ENCODE measurements at places on chromosomes 2 and 18.

DNA sequence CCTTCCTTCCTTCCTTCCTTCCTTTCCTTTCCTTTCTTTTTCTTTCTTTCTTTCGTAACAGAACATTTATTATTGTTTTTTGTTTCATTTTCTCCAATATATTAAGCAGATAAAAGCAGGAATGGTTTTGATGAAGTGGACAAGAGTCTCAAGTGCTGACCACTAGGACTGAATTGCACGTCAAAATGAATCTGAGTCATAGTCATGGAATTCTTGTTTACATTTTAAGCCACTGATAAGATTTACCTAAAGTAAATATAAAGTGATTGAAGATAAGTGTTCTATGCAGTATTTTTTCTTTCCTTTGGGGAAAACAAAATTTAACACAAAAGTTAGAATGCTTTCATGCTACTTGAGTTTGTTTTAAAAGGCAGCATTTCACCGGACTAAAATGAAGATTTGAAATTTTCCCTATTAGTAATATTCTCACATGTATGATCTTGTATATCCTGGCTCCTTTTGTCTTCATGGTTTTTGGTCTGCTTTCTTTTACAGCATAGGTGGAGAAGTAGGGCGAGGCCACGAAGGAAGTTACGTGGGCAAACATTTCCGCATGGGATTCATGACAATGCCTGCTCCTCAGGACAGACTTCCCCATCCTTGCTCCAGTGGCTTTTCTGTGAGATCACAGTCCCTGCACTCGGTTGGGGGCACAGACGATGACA, 113.5 kb downstream of the NYAP2 start:
- no peak for DNase-seq

- DNase-seq: no peak
These were observed 1.4 kb downstream of the TRIB2 start for GRCh38 chr2:12718015-12718671.

- DNase-seq: no peak
These were observed 51.7 kb downstream of the PELI1 start for GRCh38 chr2:64092502-64092901.

DNA sequence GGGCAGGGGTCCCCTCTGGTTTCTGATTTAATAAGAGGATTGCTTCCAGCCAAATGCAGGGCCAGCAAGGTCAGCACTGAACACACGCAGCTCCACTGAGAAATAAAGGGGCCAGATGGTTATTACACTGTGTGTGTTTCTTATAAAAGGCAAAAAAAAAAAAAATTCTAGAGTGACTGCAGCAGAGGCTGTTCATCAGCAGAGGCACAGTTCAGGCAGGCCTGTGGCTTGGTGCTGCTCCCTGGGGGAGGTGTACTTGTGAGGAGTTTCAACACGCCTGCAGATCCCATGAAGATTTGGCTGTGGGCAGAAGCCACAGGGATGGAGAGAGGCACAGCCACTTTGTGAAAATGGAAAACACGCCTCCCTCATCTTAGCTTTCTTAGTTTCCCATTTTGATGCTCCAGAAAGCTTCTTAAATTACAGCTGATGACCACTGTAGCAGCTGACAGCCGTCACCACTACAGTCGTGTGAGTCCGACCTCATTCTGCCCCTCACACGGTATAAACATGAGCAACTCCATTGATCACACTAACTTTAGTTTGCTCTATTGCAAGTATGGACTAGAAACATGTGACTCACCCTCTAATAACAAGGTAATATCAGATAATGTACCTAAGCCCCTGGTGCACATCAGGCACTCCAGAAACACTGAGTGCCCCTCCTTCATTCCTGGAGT, 726.5 kb upstream of the RAB6C start:
- DNase-seq: no peak

DNA sequence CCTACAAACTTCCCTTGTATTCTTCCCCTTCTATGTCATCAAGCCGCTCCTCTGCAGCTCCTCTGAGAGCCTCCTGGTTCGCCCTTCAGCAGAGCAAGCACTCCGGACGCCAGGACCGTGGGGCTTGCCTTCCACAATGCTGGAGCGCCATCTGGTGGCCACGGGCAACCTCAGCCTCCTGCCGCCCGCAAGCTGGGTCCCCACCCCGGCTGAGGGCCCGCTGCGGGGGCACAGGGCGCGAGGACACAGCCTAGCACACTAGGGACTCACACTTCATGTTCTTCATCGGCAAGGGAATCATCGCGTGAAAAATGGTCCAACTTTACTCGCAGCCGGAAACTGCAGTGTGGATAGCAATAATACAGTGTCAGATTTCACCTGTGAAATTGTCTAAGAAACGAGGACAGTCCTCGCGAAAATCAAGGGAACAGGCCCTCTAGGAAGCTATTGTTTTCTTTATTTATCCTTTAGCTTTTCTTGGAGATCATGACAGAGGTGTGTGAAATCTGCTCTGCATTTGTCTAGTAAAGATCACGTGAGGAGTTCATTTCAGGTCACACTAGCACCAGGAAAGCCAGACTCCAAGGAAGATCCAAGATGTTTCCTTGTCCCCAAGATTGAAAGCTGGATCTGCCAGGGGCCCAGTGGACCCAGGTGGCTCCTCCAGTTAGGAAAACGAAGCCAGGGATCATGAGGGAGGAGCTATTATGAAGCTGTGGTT, 5.8 kb downstream of the PRLH start:
- DNase-seq: peak; percentile 88

- DNase-seq: no peak
These were observed 101.7 kb downstream of the STK39 start for GRCh38 chr2:168145426-168146310.

DNA sequence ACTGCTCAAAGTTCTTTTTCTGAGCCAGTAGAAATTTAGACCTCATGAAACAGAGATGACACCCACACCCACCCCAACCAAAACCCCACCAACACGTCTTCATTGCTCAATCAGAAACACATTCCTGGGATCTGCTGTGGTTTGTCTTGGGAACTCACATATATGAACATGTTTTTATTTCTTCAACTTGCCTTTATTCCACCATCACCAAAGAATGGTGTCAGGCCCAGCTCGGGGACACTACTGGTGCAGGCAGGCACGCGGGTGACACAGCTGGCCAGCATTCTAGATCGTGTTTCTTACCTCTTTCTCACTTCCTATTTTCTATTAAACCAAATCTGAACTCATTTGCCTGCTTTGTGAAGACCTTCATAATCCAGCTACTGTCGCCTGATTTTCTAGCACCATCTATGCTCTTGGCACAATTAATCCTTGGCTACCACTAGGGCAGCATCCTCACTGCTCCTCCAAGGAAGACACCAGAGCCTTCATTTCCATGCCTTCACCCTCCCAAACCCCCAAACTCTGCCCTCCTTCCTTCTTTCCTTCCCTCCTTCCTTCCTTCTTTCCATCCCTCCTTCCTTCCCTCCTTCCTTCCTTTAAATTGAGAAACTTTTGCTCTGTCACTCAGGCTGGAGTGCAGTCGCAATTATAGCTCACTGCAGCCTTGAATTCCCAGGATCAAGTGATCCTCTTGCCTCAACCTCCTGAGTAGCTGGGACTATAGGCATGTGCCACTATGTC, 157.1 kb downstream of the BCL2 start:
- no peak for DNase-seq

DNA sequence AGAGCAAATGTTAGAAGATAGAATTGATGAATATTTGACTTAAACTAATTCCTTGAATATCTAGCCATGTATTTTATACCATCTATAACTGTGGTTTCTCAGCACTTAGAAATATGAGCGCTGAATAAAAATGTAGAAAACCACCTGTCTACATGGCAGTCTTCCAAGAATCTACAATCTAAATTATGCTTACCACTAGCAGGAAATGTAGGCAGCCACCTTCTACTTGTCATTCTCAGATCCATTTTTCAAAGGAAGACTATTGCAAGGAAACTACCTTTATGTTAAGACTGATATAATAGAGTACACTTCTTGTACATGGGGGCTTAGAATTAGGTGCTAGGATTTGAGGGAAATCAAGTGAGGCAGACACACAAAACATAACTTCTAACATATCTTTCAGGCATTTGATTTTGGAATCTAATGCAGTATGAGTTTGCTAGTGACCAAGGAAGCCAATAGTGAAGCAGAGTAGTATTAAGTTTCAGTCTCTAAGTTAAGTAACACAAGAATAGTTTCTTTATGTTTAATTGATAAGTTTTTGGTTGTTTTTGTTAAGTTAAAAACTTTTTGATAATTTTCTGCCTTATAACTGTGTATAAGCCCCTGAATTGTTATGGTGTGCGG, 175.9 kb upstream of the ITGA4 start:
- no peak for DNase-seq

DNA sequence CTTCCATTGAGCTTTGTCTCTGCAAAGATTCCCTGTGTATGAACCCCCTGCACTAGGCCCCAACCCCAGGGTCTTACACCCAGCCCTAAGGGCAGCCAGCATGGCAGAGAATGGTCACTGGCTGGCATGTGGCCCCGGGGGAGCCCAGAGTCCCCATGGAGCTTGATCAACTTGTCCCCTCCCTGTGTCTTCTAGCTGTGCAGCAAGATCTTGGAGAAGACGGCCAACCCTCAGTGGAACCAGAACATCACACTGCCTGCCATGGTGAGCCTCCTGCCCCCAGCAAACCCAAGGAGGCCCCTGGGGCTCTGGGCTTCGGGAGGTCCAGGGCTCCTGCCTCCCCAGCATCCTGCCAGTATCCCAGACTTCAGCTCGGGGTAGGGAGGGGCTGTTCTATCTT, 81.5 kb downstream of the DYSF start:
- DNase-seq: no peak

DNA sequence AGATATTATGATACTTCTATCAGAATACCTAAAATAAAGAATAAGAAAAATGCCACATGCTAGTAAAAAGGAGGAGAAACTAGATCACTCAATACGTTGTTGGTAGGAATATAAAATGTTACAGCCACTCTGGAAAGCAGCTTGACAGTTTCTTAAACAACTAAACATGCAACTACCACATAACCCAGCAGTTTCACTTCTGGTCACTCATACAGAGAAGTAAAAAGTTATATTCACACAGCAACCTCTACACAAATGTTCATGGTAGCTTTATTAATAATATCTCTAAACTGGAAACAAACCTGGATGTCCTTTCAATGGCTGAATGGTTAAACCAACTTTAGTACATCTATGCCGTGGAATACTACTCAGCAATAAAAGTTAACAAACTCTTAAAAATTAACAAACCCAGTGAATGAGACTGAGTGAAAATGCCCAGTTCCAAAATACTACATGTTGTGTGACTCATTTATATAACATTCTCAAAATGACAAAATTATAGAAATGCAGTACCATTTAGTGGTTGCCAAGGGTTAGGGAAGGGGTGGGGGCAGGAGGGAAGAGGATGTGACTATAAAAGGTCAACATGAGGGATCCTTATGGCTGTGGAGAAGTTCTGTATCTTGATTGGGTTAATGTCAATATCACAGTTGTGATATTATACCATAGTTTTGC, 124.1 kb downstream of the MMADHC start:
- no peak for DNase-seq

- DNase-seq: no peak
These were observed 103.2 kb upstream of the WDR75 start for GRCh38 chr2:189338115-189338514.

DNA sequence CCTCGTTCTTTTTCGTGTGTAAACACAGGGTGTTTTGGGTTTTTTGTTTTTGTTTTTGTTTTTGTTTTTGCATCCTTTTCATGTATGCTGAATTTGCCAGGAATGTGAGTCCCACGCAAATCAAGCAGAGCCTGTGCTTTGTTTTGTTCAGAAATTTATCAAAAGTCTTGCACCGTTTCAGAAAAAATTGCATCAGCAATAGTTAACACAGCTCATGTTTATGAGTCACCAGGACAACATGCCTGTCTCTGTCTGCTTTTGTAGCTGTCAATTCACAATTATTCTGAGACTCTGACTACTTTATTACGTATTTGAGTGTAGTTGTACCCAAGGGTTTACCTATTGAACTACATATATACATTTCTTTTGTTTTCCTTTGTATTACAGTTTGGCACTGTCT, 38.3 kb downstream of the MRPL44 start:
- DNase-seq: no peak

GRCh38 chr2:133627741-133628140, 59.5 kb upstream of the NCKAP5 start:
- DNase-seq: no peak

GRCh38 chr2:69190743-69191404, 177.9 kb downstream of the ANTXR1 start:
- DNase-seq: no peak

DNA sequence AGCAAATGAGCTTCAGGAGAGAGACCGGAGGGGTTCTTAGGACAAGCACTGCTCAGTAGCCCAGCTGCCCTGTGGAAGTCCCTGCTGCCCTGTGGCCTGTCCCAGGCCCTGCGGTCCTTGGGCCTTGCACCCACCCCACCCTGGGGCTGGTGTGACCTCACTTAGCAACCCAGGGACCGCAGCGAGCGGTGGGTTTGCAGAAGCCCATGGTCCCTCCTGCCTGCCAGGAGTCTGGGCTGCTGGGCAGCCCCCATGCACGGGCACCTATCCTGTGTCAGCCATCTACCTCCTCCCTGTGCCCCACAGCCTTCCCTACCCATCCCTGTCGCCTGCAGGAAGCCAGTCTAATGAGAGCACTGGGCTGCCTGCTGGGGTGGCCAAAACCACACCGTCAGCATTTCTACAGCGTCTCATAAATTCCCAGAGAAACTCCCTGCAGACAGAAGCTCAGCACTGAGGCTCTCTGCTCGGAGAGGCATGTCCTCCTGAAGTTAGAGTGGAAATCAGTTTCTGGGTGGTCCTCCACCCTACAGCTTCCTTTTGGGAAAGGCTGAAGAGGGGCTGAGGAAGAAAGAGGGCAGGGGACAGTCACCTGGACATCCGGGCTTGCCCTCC, 231.1 kb upstream of the HS6ST1 start:
- no peak for DNase-seq

DNA sequence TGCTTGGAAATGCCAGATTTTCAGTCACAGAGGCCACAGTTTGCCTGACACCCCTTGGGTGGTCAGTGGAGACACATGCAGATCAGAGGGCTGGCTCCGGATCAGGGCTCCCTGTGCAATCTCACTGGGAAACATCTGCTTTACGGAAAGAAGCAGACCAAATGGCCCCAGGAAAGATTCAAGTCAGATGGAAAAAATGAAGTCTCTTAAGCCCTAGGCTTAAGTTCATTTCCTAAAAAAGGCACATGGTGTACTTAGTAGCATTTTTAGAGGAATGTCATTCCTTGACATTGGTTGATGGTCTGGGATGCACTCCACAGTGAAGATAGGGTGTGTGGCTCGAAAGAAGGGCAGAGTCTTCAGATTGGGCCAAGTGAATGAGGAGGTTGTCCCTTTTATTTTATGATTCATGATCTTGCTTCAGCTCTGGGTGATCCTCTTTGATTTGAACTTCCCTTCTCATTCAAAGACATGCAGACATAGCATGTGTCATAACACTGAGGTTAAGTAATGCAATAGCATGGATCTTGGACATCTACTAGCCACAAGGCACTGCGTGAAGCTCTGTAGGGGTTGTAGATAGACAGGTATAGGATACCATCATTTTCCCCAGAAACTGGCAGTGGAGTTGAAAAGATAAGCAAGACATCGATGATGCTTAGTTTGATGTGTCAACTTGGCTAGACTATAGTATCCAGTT, 56.5 kb downstream of the KCNE4 start:
- no peak for DNase-seq

GRCh38 chr2:188975497-188976102, 1.4 kb downstream of the COL3A1 start:
- no peak for DNase-seq
